A549 treated with CpdA at 1 μM for 4 hours (cell line): ENCODE measurements at places on chromosomes 5 and 9. TPM values are rescaled to one million over a fixed set of nuclear protein-coding genes. Genes with fewer than 3 reads are reported as not detected.

GLRA1 gene
- total RNA-seq: not detected in 5 replicates

ZNF79 gene
- total RNA-seq: 5.6 to 6.2 TPM (median 5.9 TPM) in 5 replicates

BTNL9 gene
- total RNA-seq: 0.64 to 1.5 TPM (median 1.1 TPM) in 5 replicates

MARCOL gene
- not detected in 5 replicates for total RNA-seq

PCDHB7 gene
- total RNA-seq: 0.01 TPM in 1 of 5 replicates, not detected in the others

TBC1D2 gene
- 8.1 to 11.1 TPM (median 9.2 TPM) in 5 replicates for total RNA-seq

GRK6 gene
- 19.5 to 27.2 TPM (median 23.5 TPM) in 5 replicates for total RNA-seq

RLN2 gene
- 0.17 TPM in 1 of 5 replicates, not detected in the others for total RNA-seq

GRIN1 gene
- 0.31 to 1.0 TPM (median 0.38 TPM) in 5 replicates for total RNA-seq
